ENCODE measurements at places on chromosomes 12 and 14. TPM values are rescaled to one million over a fixed set of nuclear protein-coding genes. Genes with fewer than 3 reads are reported as not detected.
A peak's percentile ranks its signal among the peaks of the same experiment; 100 is the strongest.

Gene FGF23
- total RNA-seq, result 0.56 TPM

GRCh38 chr12:59517522-59517921 lies 78.3 kb upstream of the SLC16A7 start:
- no peak for DNase-seq

- DNase-seq, result no peak
These were observed 15.5 kb downstream of the MMAB start for GRCh38 chr12:109557805-109558204.

- peak; percentile 63 for DNase-seq
These were observed 11.5 kb upstream of the EID3 start for GRCh38 chr12:104291867-104292524.

DNA sequence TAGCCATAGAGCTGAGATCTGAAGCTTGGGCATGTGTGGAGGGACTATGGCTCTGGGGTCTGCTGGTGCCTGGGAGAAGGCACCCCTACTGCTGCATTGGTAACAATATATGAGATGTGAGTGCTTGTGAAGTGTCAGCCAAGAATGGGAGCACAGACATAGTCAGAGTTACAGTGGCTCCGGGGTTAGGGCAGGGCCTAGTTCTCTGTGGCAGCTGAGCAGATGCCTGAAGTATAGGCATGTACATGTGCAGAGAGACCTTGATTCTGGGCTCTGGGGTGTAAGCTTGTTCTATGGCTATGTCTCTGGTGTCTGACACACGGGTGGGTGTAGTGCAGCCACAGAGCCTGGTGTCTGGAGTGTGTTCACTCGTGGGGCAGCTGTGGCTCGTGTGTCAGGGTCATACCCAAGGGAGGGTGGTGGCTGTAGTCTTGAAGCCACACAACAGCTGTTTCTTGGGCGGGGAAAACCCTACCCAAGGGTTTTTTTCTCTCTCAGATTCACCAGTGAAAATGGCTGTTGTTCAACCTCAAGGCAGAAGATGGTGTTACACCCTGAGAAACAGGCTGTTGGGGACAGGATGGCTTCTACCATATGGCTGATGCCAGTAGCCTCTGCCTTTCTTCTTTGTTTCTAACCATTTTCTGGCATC lies 11.9 kb upstream of the TCL1A start:
- no peak for DNase-seq

DNA sequence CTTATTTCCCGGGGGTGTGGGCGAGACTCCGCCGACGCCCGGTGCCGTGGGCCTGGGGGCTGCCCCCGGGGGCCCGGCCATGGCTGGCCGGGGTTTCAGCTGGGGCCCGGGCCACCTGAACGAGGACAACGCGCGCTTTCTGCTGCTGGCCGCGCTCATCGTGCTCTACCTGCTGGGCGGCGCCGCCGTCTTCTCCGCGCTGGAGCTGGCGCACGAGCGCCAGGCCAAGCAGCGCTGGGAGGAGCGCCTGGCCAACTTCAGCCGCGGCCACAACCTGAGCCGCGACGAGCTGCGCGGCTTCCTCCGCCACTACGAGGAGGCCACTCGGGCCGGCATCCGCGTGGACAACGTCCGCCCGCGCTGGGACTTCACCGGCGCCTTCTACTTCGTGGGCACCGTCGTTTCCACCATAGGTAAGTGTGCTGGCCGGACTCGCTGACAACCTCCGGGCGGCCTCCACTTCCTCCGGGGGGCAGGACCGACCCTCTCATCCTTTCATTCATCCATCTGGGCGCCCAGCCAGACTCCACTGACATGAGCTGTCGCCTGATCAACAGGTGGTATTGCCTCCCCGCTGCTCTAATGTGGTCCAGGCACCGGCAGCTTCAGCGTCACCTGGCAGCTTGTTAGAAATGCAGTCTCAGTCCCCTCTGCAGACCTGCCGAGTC lies 467 bp downstream of the KCNK13 start:
- DNase-seq, result peak; percentile 58

- peak; percentile 58 for DNase-seq
These were observed 739 bp upstream of the PPP2R5E start for GRCh38 chr14:63543826-63544406.

Gene DHRS2
- total RNA-seq, result 0.42 TPM

Gene YY1
- total RNA-seq, result 88.2 TPM

Gene OVCH1
- total RNA-seq, result not detected

GRCh38 chr12:1885082-1885596 lies 33.3 kb downstream of the CACNA2D4 start:
- no peak for DNase-seq

Gene CIROP
- total RNA-seq, result not detected

DNA sequence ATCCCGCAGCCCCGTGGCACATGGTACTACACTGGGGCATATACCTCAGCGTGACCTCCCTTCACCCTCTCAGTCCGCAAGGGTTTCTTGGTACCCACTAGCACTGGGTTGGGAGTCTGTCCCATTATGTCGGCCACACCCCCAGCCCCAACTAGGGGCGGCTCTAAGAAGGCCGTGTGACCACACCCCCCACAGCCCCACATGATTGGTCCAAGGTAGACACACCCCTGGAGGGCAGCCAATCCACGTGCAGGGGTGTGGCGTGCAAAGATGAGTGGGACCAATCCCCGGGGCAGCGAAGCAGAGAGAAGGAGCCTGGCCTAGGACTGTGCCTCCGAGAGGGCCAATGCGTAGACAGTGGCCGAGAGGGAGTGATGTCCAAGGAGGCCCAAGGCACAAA lies 34.6 kb upstream of the BEGAIN start:
- DNase-seq, result peak; percentile 56

- no peak for DNase-seq
These were observed 48.9 kb downstream of the SERPINA10 start for GRCh38 chr14:94244182-94244581.
